ENCODE measurements at places on chromosomes 7 and 10. TPM values are rescaled to one million over a fixed set of nuclear protein-coding genes. Genes with fewer than 3 reads are reported as not detected.

Gene PAPSS2
- total RNA-seq: 137 TPM

Gene VPS50
- total RNA-seq: 34.6 TPM

Gene ARID5B
- 29.8 TPM for total RNA-seq

GRCh38 chr10:118635674-118636402 lies 40.4 kb upstream of the PRLHR start:
- H3K27me3 ChIP-seq: no peaks in the 10 kb centered on the region
- no peaks in the 10 kb centered on the region for H3K36me3 ChIP-seq
- no peak overlapping the region for H3K4me3 ChIP-seq
- DNase-seq: no peak

- H3K27ac ChIP-seq: no peak overlapping the region
- no peaks in the 10 kb centered on the region for H3K36me3 ChIP-seq
- no peak overlapping the region for H3K4me3 ChIP-seq
- no peaks in the 10 kb centered on the region for H3K27me3 ChIP-seq
Observed at GRCh38 chr7:78130446-78131215, 332.1 kb downstream of the PHTF2 start.
